ENCODE measurements at places on chromosomes 4 and X.

- peak; percentile 86 for ATAC-seq
These were observed 27.0 kb upstream of the TMEM131L start for GRCh38 chr4:153438916-153439756.

DNA sequence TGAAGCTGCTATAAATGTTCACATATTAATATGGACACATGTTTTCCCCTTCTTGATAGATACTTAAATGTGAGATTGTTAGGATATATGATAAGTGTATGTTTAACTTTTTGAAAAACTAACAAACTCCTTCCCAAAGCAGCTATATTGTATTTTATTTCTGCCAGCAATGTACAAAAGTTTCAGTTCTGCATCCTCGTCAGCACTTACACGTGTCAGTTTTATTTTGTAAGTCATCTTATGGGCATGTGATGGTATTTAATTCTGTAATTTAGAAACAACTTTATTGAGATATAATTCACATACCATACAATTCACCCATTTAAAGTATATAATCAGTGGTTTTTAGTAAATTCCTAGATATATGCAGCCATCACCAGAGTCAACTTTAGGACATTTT lies 31.6 kb downstream of the RAPGEF2 start:
- no peak for ATAC-seq

GRCh38 chr4:4603067-4603466 lies 61.2 kb upstream of the STX18 start:
- no peak for ATAC-seq

DNA sequence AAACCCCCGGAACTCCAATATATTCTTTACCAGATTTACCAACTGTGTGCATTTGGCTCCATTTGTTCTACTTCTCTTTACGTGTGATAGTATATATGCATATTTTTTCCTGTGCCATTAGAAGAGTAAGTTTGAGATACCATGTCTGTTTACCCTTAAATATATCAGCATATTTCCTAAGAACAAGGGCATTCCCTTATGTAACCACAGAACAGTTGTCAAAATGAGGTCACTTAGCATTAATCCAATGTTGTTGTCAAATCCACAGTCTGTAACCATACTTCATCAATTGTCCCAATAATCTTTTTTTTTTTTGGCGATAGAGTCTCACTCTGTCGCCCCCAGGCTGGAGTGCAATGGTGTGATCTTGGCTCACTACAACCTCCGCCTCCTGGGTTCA lies 55.2 kb downstream of the TBC1D14 start:
- peak; percentile 36 for ATAC-seq

DNA sequence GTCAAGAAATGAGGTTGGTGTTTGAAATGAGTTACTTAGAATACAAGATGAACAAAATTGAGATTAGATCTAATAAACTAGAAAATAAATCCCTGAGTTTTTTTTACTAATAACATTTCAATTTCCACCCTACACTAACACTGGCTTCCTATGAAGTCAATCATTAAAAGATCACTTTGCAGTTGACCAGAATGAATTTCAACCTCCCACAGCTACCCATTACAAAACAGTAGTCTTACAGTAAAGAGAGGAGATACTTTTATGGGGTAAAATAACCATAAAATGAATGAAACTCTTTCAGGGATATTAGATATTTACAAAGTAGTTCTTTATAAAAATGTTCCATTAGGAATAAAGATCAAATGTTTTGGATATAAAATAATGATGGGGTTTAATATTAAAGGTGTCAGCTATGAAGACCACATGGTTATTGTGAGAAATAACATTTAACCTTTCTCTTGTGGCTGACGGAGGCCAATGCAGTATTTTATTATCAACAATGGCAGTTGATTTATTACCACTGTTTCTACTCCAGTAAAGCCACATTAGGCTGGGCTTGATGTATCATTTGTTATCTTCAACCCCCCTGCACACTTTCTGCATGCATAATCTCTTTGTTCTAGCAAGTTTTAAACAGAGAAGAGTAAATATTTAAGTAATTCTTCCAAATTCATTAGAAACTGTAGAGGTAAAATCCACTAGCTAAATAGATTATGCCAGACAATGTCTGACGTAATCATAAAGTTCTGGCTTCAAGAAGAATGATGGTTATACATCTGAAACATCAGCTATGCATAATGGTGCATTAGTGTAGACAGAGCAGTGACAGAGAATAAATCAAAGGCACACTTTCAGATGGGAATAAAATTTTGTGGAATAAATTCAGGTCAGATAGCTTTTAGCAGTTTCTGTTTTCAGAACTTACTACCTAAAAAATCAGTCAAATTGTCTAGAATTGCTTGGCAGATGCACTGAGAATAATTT lies 516.6 kb downstream of the PCDH18 start:
- ATAC-seq, result no peak

DNA sequence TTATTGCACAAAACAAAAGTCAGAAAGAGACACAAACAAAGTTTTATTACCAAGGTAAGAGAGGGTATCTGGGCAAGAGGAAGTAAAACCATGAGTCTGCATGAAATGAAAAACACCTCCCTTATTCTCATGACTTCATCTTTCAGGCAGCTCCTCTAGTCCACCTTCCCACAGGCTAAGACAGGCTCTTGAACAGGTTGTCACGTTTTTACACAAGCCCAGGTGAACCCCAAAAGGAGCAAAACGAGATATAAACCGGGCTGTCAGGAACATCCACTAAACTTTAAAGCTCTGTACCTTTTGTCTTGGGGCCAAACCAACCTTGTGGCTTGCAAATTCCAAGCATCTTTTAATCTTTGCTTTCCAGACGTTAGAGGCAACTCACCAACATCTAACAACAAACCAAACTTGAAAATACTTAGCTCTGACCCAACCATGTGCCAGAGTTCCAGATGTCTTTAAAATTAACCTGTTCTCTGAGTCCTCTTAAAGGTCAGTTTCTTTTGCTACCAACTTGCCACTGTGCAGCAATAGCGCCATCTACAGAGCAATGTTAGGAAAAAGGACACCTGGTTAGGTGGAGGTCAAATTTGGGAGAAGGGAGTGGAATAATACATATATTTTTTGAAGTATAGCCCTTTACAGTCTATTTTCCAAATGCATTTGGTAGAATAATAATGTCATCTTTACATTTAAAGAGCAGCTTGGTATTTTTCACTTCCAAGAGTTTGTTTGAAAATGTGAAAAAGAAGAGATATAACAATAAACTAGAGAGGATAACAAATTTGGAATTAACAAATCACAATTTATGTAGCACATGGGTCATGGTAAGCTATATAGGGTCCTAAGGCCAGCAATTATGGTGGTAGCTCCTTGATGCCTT lies 73.1 kb downstream of the QRFPR start:
- peak; percentile 44 for ATAC-seq
